LoVo (cell line): ENCODE measurements at places on chromosomes 6 and 20.

GRCh38 chr6:132818404-132819359 is 4.3 kb downstream of the RPS12 start:
- DNase-seq = peak; percentile 27

- no peak for DNase-seq
These were observed 131.7 kb upstream of the CST7 start for GRCh38 chr20:24817351-24817750.

GRCh38 chr6:145953200-145953599 is 11.0 kb downstream of the SHPRH start:
- DNase-seq = no peak

- no peak for DNase-seq
These were observed 136.9 kb upstream of the SUPT3H start for GRCh38 chr6:45514454-45515230.

GRCh38 chr20:43832096-43832816 is 82.4 kb upstream of the TOX2 start:
- DNase-seq = no peak

DNA sequence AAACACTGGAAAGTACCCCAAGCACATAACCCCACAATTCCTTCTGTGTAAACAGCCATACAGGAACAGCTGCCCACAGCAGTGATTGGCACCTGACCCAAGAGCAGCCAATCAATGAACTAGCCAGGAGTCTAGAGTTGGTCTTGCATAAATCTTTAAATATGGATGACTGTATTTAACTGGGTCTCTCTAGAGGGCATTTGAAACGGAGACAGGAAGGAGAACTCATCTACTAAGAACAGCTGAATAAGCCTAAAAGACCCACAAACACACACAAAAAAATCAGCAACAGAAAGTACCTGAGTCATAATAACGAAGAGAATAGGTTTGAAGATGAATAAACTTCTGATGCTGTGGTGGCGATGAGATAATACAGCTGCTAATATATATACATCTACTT is 49.0 kb upstream of the ASF1A start:
- no peak for DNase-seq

DNA sequence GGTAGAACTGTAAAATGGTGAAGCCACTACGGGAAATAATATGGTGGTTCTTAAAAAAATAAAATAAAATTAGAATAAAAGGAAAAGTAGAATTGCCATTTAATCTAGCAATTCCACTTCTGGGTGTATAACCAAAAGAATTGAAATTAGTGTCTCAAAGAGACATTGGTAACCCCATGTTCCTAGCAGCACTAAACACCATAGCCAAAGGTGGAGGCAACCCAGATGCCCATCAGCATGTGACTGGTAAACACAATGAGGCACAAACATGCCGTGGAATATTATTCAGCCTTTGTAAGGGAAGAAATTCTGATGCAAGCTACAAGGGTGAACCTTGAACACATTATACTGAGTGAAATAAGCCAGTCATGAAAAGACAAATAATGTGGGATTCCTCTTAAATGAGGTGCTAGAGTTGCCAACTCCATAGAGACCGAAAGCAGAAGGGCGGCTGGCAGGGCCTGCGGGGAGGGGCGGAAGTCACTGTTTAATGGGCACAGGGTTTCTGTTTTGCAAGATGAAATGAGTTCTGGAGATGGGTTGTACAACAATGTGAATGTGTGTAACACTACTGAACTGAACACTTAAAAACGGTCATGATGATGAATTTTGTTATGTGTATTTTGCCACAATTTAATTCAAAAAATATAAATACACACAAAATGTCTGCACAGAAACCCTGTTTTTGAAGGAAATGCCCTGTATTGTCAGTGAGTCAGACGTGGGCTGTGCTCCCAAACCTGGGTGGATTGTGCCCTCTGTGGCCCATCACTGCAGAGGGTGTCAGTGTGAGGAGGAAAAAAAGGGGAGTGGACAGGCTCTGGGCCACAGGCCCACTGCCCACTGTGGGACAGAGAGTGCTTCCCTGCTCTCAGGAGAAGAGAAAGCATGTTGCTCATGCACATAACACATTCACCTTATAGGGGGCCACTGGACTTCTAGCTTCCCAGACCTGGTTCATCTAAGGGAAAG is 49.6 kb upstream of the CD93 start:
- DNase-seq = no peak

GRCh38 chr6:106688177-106688951 is 59.0 kb downstream of the QRSL1 start:
- no peak for DNase-seq

GRCh38 chr6:158572653-158573541 is 13.0 kb downstream of the TMEM181 start:
- DNase-seq = no peak

GRCh38 chr6:169109411-169110220 is 144.0 kb downstream of the THBS2 start:
- DNase-seq = no peak

- peak; percentile 82 for DNase-seq
These were observed 3.9 kb downstream of the SLC22A2 start for GRCh38 chr6:160254467-160255312.

GRCh38 chr6:81743649-81744048 is 8.8 kb downstream of the TENT5A start:
- DNase-seq = no peak

- DNase-seq = no peak
These were observed 257.8 kb downstream of the UST start for GRCh38 chr6:149004664-149005063.

GRCh38 chr6:111829998-111830397 is 43.3 kb downstream of the FYN start:
- DNase-seq = no peak
